ENCODE measurements at places on chromosomes 6 and 20.

GRCh38 chr6:68575765-68576439, 59.2 kb upstream of the ADGRB3 start:
- no peak for DNase-seq

GRCh38 chr6:150145830-150146229, 3.0 kb downstream of the PPP1R14C start:
- DNase-seq, result no peak

DNA sequence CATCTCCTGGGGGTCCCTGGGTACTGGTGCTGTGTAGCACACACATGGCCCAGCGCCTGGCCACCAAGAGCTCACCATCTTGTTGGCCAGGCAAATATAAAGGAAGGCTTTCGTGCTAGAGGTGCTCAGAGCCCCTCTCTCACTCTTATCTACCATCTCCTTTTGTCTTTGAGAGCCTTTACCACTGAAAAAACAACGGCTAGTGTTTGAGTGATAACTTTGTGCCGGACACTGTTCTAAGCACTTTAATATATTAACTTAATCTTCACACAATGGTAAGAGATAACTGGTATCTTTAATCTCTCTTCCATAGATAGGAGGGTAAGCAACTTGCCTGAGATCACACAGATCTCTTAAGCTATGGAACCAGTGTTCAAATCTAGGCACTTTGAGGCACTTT, 21.5 kb upstream of the ARHGAP18 start:
- DNase-seq, result no peak

DNA sequence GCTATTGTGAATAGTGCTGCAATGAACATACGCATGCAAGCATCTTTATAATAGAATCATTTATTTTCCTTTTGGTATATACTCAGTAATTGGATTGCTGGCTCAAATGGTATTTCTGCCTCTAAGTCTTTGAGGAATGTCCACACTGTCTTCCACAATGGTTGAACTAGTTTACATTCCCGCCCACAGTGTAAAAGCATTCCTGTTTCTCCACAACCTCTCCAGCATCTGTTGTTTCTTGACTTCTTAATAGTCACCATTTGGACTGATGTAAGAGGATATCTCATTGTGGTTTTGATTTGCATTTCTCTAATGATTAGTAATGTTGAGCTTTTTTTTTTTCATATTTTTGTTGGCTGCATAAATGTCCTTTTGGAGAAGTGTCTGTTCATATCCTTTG, 208.7 kb downstream of the PHF3 start:
- DNase-seq, result peak; percentile 70
